LNCaP clone FGC (cell line): ENCODE measurements at places on chromosomes 1 and 21.

GRCh38 chr1:76510672-76511557, 356.4 kb upstream of the ST6GALNAC5 start:
- DNase-seq = no peak

GRCh38 chr1:1783320-1783719, 5.0 kb upstream of the NADK start:
- no peak for DNase-seq

- no peak for DNase-seq
Observed at GRCh38 chr1:97936976-97937375, 16.1 kb upstream of the DPYD start.

DNA sequence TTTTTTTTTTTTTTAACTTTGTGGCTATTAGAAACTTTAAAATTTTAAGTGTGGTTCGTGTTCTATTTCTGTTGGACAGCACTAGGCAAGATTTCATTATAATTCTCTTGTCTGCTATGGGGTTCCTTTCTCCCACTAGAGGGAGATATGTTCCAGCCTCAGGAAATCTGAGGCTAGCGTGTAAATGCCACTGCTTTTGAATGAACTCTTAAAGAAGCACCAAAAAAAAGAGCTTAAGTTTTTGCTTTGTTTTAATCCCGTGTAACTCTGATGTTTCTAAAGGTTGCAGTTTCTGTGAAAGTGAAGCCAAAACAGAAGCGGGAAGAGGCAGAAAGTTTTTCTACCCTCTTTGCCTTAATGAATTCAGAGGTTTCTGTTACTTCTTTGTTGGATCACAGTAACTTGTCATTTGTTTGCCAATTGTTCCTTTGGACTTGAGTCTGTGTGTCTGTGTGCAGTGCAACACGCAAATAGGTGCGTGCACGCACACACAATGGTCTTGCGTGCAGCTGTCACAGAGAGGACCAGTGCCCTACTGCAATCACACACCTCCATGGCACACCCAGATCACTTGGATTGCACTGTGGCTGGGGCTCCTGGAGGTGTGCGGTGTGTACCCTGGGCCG, 32.3 kb downstream of the HHAT start:
- no peak for DNase-seq

GRCh38 chr1:226988334-226988666, 48.2 kb downstream of the COQ8A start:
- peak; percentile 82 for DNase-seq

DNA sequence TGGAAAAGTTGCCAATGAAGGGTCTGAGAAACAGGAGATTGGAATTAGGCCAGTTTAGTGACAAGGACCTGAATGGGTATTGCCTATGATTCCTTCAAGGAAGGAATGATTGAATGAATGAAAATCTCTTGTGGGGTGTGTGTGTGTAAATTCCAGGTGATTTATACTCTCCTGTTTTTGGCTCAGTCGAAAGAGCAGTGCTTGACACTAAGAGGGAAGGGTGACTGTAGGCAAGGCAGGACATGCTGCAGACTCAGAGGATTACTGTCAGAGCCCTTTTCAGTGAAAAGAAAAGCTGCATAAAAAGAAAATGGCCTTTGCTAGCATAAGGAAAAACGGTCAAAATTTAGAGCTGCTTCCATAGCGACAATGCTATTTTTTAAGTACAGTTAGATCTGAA, 30.1 kb downstream of the C1orf21 start:
- DNase-seq = no peak

DNA sequence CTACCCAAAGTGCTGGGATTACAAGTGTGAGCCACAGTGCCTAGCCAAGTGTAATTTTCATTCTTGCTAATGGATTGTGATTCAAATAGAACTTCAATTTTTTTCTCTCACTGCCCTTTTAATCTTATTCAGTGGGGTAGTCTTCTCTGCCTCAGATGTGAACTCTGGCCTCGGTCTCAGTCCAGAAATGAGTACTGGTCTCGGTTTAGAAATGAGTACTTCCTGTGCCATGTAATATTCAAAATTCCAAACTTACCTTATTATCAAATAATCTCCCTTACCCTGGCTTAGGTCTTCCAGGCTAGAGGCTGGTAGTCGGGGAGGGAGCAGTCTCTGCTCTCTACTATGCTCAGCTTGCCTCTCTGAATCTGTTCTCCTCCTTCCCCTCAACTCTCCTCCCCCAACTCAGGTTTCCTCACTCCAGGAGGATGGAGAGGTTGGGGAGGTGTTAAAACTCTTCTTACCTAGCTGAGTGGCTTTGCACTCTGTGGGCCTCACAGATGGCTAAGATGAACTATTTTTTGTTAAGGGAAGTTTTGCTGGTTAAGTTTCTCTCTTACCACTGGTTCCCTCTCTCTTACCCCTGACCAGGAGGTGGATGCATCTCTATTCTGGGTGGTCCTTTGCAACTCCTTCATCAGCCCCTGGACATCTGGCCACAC, 4.8 kb upstream of the SLAMF9 start:
- DNase-seq = no peak

GRCh38 chr1:245154429-245155271, at the start of gene KIF26B:
Gene KIF26B (plus strand): TSS chr1:245154985. CDS start chr1:245155425, 440 bp downstream.
- DNase-seq = no peak

GRCh38 chr1:226535666-226536065, 12.9 kb upstream of the STUM start:
- DNase-seq = no peak

- no peak for DNase-seq
Observed at GRCh38 chr1:230030122-230030821, 36.8 kb upstream of the GALNT2 start.

DNA sequence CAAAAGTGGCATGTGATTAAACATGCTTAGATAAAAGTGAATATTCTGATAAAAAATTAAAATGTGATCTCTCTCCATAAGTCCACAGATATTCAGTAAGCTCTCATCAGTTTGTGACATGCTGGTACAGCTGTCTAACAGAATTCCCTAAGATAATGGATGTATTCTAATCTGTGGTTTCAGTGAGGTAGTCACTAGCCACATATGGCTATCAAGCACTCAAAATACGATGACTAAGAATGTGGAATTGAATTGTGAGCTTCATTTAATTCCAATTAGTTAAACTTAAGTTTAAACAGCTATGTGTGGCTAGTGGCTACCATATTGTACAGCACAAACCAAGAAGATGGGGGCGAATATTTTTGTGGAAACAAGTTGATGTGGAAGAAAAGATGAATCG, 4.1 kb upstream of the REG4 start:
- no peak for DNase-seq

DNA sequence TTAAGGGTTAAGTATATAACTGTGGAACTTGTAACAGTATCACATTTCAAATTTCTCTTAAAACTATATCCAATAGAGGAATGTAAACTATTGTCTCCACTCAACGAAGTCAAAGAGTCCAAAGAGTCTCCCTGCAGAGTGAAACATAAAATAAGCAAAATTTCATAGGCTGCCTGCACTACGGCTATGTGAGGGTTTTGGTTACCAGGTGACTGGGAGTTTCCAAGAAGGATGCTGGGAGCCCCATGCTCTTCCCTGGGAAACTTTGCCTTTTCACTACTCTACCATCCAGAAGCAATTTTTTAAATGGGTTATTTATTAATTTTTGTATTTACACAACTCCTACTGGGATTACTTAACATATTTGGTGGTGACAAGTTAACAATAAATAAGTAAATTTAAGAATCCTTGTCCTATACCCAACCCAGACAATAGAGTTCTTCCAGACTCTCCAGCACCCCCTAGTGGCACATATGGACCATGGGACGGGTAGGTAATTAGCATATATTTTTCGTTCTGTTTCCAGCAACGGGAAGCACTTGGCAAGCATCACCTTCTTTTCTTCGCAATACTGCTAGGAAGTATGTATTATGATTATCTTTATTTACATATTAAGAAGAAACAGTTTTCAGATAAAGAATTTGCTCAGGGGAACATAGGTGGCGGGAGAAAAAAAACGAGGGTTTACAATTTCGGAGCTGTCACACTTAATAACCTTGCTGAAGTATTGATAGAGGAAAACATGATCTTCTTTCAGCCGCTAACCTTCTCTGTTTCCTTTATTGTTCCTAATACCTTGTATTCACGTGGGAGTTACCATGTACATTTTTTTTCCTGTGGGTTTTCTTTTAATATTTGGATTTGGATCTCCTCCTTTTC, 3.5 kb downstream of the FMO2 start:
- peak; percentile 17 for DNase-seq

- DNase-seq = no peak
Observed at GRCh38 chr1:5424802-5425703, 567.2 kb downstream of the NPHP4 start.

GRCh38 chr1:157566484-157567300, 14.4 kb upstream of the FCRL5 start:
- DNase-seq = no peak

- DNase-seq = peak; percentile 90
Observed at GRCh38 chr1:12407050-12407961, 177.5 kb downstream of the VPS13D start.

- DNase-seq = no peak
Observed at GRCh38 chr1:16094453-16095158, 21.2 kb upstream of the FAM131C start.

GRCh38 chr1:36703526-36704208, 221.0 kb upstream of the CSF3R start:
- DNase-seq = peak; percentile 17

DNA sequence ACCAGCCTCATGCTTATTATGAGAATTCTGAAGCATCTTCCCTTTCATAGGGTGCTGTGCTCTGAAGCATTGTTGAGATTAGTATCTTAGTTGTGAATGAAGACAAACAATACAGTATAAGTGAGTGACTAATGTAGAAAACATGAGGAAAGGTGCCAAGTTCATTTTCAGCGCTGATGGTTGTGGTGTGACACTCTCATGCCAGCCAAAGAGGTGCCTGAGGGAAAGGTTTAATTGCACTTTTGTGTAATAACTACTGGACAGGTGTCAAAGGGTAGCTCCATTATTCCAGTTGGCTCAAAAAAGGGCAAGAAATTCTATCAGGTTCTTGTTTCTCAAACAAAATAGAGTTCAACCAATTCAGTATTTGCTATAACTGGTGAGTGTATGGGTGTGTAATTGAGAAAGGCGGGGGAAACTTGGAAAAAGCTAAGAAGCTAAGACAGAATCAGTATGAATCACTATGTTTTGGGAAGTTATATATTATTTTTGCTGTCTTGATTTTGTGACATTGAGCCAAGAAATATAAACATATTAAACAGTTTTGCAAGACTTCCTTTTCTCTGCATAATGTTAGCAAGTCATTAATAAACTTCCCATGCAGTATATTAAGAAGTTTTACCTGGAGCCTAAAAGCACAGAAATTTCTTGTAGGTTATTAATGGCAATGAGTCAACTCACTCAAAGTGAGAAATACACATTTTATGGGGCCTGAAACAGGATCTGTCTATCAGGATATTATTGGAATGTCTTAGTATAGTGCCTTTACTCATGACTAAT, 31.8 kb downstream of the KCNK2 start:
- peak; percentile 14 for DNase-seq

DNA sequence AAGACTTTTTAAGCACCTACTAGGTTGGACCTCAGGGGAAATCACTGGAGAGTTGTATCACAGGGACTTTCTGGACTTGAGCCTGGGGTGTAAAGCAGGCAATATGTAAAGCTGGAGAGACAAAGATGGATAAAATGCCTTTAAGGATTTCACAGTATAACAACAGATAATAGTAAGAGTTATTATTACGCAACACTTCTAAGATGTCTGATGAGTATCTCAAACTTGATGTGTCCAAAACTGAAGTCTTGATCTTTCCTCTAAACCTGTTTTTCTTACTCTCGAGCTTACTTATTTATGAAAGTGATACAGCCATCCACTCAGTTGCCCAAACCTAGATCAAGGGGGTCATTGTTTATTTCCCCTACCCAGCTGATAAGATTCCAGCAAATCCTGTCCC, 2.1 kb upstream of the STRIP1 start:
- no peak for DNase-seq

DNA sequence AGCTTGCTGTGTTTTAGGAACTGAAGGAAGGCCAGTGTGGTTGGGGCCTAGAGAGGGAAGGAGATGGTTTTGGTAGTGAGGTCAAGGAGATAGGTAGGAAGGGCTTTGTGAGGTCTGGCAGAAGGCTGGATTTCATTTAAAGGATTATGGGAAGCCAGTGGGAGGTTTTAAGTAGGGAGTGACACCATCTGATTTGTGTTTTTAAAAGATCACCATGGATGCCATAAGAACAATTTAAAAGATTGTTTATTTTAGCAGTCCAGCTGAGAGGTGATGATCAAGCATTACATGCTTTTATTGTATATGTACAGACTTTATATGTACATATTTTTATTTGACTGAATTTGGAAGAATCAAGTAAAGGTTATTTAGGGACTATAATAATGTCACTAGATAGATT, 26.4 kb downstream of the RGL1 start:
- peak; percentile 59 for DNase-seq

DNA sequence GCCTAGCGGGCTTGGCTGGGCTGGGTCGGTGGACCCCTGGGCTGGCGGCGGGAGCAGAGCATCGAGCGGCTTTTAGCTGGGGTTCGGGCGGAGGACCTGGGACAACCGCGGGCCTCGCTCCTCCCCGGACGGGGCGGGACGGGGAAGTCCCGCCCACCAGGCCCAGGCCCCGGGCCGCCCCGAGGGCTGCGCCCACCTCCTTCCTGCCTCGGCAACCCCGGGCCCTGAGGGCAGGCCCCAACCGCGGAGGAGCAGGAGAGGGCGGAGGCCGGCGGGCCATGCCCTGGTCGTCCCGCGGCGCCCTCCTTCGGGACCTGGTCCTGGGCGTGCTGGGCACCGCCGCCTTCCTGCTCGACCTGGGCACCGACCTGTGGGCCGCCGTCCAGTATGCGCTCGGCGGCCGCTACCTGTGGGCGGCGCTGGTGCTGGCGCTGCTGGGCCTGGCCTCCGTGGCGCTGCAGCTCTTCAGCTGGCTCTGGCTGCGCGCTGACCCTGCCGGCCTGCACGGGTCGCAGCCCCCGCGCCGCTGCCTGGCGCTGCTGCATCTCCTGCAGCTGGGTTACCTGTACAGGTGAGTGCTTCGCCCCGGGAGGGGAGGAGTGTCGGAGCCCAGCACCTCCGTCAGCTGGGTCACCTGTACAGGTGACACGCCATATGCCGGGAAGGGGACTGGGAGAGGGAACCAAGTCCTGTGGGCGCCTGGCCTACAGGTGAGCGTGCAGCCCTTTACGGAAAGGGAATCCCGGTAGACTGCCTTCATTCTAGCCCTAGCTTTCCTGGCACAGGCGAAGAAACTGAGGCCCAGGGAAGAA, at the start of gene XKR8:
Gene XKR8 (plus strand): TSS at position 182 of the 812 bp plus-strand sequence. CDS start 97 bp downstream, at position 279.
- peak; percentile 45 for DNase-seq

GRCh38 chr1:157277913-157278312, 139.7 kb upstream of the ETV3 start:
- DNase-seq = no peak

DNA sequence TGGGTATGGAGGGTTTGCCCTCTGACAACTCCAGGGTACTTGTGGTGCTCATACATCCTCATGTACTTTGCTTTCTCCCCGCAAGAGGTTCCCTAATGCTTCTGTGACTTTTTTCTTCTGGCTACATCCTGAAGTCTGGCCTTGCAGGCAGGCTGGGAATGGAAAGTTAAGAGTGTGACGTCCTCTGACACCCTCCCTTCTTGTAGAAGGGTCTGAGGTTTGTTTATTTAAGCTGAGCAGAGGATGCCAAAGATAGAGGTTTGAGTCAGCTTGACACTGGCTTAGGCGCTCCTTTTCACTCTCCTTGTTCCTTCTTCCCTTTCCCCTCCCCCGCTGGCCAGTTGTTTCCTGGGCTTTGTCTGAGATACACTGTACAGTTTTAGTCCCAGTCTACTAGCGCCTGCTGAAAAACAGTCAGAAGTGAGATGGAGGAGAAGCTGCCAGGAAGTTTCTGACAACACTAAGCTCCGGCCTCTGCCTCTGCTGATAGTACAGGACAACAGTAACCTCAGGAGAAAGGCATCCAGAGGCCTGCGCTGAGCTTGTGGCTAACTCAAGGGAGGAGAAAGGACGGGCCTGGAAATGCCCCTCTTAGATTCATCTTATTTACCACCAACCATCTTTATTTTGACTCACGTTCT, at the start of gene MACF1:
Gene MACF1 (plus strand): TSS at position 255 of the 641 bp plus-strand sequence. CDS start 328 bp downstream, at position 583.
- DNase-seq = no peak
